ENCODE measurements at places on chromosomes 12 and 14.

GRCh38 chr14:68631394-68632053 lies 161.3 kb downstream of the ZFP36L1 start:
- DNase-seq = no peak

GRCh38 chr14:24036169-24036962 lies 15.4 kb upstream of the CARMIL3 start:
- DNase-seq = peak; percentile 81

DNA sequence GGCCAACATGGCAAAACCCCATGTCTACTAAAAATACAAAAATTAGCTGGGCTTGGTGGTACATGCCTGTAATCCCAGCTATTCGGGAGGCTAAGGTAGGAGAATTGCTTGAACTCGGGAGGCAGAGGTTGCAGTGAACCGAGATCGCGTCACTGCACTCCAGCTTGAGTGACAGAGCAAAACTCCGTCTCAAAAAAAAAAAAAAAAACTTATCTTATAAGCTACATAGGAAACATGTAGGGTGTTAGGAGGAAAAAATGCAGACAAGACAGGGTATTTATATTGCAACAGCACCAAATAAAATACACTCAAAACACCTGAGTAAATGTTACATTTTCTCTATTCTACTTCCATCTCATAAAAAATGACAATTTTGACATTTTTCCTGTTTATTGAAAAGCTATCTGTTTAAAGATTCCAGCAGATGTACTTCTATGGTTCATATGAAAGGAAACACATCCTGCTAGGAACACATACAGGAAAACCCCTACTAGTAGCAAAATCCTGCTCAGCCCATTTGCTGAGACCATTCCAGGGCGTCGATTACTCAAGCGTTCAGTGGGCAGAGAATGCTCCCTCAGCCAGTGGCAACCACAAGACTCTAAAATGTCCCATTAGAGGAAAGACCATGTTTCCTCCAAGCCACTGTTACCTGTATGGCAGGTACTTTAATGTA lies 19.7 kb downstream of the CORO1C start:
- no peak for DNase-seq

DNA sequence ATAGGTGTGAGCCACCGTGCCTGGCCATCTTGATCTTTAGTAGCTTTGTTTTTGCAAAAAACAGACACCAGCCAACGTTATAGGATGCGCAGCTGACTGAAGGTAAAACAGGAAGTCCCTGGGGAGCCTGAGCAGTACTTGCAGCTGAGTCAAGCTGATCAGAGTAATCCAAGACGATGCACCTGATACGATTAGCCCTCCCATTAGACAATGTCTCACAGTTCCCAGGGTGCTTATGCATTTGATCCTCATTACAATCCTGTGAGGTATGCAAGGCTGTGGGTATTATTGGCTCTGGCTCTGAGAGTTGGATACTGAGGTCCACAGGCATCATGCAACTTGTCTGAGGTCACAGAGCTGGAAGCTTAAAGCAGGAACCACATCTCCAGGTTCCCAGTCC lies 8.1 kb downstream of the KRT18 start:
- DNase-seq = no peak

GRCh38 chr12:615620-616019 lies 47.6 kb downstream of the NINJ2 start:
- no peak for DNase-seq

GRCh38 chr12:31003861-31004640 lies 69.6 kb upstream of the DDX11 start:
- no peak for DNase-seq

DNA sequence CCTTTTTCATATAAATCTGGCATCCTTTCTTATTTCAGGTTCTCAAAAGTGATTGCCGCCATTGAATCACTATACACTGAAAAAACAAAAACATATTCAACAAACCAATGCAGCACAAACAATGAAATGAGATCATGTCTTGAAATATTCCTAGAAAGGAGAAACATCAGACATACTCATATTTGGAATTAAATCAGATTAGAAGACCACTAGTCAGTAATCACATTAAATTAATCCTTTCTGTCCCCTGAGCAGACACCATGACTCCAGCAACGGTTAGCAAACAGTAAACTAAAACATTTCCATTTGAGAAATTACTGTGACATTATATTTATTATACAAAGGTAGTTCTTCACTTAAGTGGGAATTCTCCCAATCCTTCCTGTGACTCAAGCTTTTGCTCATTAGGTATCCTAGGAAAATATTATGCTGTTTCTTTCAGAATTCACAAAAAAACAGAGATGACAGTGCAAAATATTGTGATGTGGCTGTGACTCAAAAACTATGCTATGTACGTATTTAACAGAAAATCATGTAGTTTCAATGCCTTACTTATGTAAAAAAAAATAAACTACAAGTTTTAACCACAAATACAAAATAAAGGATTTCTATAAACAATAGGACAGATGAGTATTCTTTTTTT lies 29.7 kb downstream of the CPNE8 start:
- DNase-seq = no peak

DNA sequence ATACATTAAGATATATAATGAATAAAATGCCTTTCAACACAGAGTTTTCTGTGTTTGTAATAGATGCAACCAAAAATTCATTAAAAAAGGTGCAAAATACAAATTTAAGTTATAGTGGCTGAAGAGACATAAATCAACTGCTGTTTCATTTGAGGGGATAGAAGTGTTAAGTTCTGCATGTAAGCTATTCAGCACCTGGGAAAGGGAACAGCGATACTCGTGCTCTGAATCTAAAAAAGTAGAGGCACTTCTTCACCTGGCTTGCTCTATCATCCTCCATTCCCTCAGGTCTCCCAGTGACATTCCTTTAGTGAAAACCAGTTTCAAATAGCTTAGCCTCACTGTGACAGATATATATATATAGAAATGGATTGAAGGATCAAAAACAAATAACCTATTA lies 222.6 kb downstream of the ACSS3 start:
- DNase-seq = no peak

DNA sequence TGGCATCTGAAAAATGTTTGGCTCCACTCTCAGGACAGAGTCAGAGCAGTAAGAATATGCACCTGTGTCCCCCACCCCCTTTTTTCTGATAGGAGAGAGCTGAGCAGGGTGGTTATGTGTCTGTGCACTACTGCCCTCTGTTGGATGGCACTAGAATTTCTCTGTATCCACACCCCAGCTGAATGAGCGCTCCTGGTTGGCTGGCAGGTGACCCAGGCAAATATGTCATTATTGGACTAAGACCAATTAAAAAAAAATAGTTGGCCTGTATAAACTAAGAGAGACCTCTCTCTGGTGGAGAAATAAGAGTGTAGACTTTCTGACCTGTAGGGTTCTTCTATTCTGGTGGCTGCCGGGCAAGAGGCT lies 107.0 kb downstream of the PTCSC3 start:
- peak; percentile 54 for DNase-seq

DNA sequence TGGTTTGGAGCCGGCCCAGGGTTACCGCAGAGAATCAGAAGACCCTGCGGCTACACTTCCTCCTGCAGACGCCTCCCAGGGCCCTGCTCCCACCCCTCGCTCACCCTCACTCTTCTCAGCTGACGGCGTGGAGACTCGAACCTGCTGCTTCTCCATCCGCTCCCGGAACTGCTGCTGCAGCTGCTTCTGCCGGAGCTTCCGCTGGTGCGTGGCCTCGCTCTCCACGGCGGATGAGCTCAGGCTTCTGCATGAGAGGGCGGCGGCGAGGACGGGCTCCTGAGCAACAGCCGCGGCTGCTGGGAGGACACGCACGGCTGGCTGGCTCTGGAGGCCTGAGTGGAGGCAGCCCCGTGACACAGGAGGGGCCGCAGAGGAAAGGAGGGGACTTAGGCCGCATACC lies 33.3 kb downstream of the RAD52 start:
- no peak for DNase-seq

- no peak for DNase-seq
These were observed 171.6 kb downstream of the CALM1 start for GRCh38 chr14:90568405-90568804.

DNA sequence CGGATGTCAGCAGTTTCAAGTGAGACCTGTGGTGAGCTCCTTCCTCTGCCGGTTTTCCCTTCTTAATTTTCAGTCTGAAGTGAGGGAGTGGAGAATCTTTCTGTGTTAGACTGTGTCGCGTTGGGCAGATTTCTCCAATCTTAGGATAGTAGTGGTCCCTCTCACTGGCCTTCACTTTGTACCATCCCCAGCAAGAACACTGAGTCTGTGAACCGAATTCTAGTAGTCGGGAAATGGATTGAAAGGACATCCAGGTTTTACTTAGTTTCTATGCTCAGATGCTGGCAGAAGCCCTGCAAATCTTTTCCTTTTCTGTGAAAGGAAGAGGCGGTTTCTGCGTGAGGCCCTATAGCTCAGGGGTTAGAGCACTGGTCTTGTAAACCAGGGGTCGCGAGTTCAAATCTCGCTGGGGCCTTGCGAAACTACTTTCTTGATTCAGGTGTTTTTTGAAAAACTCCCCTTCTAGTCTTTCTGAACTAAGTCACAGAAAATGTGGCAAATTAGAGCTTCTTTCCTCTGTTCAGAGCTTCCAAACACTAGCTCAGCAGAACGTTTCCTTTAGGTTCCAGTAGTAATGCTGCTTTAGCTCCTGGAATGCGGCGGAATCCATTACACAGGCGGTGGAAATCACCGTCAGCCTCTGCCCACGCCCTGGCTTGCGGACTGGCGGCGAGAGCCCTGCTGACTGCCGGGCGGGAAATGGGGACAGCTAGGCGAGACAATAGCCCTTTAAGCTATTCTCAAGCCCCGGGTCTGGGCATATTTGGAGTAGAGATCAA lies 2.8 kb upstream of the RNASE4 start:
- DNase-seq = peak; percentile 56

DNA sequence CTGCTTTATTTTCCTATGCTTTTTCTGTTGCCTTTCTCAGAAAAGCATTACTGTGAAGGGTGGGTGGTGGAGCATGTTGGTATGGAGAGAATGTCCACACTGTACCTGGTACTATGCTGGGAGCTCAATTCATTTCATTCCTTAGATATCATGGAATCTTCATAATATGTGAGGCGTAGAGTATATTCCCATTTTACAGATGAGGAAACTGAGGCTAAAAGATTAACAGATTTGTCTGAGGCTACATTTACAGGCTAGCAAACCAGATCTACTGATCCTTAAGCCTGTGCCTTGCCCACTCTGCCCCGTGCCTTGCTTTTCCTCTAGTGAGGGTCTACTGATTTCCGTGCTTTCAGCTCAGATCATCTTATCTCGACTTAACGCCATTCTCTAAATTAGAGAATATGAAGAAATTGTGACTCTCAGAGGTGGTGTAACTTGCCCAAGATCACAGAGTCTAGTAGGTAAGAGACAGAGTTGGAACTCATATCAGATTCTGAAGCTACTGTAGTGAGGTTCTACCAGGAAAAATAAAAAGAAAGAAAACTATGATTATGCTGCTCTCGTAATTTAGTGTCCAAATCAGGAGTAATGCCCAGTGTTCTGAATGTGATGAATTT lies 5.5 kb downstream of the GLRX5 start:
- no peak for DNase-seq

DNA sequence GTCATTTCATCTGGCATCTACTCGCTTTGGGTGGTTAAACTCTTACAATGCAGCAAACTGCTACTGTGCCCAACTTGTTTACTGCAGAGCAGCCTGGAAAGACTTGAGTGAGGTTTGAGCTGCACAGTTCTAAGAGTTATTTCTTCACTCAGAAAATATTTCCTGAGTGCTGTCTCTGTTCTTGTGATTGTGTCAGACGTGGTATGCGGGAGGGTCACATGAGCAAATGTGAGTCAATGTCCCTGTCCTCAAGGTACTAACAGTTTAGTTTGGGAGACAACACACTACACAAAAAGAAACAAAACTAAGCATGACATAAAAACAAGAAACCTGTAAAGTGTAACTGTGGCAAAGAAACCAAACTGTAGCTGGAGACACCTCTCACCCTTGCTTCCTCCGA lies 32.4 kb downstream of the FLVCR2 start:
- DNase-seq = no peak

DNA sequence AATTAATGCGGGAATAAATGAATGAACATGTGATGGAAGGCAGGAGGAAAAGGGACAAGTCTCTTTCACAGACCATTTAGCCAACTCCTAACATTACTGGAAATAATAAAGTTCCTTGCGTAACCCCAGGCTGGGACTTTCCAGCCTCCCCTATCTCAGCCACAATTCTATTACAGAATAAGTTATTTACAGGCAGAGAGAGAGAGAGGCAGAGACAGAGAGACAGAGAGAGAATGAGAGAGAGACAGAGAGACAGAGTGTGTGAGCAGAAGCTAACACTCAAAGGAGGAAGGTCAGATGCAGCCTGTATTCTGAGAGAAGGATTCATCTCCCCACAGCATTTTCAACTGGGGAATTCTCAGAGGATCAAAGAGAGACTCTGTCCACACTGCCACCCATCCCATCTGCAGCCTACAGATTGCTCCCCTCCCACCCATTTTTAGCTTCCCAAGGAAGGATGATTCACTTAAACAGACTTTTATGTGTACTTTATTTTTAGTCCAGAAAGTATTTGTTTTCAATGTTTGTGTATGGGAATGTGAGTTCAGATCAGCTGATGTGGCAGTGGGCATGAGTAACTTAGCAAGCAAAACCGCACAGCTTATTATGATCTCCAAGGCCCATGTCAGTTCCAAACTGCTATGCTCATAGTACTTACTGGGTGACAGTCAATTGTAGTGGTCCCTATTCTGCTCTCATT lies 165.7 kb downstream of the CAND1 start:
- no peak for DNase-seq

DNA sequence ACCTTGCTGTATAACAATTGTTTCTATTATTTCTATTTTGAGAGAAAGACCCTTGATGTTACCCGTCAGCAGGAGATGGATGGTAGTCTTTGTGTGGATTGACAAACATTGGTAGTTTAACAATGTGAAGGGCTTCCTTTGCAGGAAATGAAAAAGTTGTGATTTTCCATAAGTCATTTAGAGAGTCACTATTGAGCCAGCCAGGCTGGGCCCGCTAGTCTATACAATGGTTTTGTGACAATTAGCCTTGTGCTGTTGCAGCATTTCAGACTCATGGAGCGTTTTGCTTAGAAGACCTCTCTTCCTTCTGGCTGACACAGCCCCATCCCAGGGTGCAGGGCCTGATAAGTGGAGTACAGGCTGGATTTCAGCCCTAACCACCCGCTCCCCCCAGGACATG lies 18.3 kb upstream of the SLC38A2 start:
- no peak for DNase-seq

DNA sequence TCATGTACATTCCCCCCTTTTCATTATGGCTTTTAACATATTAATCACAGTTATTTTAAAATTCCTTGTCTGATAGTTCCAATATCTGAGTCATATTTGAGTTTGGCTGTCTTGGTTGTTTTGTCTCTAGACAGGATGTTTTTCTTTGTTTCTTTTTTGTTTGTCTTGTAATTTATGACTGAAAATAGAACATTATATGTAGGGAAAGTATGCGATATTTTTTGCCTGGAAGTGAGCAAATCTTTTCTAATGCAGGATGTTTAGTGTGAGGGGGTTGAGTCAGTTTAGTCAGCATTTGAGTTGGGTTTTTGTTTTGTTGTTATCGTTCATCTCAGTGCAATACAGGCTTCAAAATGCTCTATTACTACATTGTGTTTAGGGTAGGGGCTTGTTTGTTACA lies 239.7 kb downstream of the SNAPC1 start:
- no peak for DNase-seq

- DNase-seq = peak; percentile 86
These were observed 62.6 kb upstream of the RESF1 start for GRCh38 chr12:31896514-31897039.
